ENCODE measurements at places on chromosomes 16 and 17. TPM values are rescaled to one million over a fixed set of nuclear protein-coding genes. Genes with fewer than 3 reads are reported as not detected.

DNA sequence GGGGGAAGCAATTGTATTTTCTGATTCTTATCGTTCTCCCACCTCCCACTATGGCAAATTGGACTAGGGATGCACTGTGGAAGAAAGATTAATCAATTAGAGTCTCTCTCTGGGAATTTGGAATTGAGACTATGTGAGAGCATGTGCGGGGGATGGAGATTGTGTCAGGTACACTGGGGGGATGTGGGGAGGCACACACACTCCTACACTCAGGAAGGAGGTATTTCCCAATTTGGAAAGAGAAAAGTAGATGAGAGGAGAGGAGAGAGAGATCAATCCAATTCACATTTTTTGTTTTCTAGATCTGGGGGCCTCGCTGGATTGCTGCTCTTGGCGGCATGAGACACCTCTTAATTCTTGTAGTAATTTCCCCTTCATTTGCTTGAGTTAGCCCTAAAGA lies 14.3 kb upstream of the PRKCB start:
- no peak for DNase-seq

- peak; percentile 77 for DNase-seq
Observed at GRCh38 chr16:49608098-49608497, 234.5 kb downstream of the C16orf78 start.

DNA sequence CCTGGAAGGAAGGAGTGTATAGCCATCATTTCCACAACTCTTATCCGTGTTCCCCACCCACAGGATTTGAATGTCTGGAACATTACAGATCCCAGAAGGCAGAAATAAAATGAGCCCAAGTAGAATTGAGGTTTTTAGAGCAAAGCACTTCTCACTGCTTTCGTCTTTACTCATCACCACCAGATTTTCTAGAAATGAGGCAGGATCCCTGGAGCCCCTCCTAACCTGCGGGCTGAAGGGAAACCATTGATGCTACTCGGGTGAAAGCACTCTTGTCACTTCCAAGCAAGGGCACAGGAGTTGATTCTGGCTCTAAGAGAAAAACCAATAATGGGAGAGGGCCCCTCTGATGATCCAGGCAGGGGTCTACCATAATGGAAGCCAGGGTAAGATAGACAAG lies 2.8 kb upstream of the ALDOC start:
- no peak for DNase-seq

DNA sequence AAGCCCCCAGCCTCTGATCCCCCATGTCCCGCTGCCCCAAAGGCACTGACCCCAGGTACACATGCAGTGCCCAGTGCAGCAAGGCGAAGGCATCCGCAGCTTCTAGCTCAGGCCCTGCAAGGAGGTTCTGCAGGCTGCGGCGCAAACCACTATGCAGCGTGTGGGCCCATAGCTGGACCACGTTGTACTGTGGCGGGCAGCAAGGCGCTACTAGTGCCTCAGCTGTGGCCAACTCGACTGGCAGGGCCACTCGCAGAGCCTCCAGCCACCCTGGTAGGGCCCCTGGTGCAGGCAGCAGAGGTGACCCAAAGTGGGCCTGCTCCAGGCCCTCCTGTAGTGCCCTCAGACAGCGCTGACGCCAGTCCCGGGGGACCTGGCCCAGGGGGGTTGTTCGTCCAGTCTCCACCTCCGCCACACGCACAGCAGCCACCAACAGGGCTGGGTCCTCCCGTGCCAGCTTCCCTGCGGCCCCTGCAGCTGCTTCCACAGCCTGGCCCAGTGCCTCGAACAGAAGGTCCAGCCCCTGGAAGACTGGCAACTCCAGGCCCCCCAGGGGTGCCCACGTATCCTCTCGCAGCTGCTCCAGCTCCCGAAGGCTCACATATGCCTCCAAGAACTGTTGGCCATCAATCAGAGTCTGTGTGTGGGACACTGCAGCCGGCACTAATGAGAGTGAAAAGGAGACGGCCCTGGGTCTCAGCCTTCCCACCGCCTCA lies 2.6 kb downstream of the EXOC3L1 start:
- peak; percentile 89 for DNase-seq

DNA sequence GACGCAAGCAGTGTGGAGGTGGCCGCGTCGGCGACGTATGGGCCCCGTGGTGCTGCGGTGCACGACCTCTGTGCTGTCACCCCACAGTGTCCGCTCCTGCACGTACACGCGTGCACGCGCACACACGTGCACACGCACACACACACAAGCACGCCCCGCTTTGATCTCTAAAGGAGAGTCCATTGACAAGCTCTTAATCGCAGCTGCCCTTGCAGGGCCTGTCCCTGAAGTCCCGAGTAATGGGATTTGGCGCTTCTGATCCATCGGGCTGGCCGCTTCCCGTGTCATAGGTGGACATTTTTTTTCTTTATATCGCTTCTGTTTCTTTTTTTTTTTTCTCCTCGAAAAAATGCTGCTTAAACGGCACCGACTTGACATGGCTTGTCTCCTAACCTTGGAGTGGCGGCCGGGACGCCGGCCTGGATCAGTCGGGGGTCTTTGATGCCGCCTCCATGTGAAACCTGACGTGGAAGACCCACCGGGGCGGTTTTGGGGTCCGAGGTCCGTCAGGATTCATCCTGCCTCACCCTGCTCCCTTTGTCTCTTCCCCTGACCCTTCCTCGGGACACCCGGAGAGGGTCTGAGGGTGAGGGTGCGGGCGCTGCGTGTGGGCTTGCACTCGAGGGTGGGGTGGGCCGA lies 8.3 kb upstream of the AXIN1 start:
- DNase-seq, result no peak

DNA sequence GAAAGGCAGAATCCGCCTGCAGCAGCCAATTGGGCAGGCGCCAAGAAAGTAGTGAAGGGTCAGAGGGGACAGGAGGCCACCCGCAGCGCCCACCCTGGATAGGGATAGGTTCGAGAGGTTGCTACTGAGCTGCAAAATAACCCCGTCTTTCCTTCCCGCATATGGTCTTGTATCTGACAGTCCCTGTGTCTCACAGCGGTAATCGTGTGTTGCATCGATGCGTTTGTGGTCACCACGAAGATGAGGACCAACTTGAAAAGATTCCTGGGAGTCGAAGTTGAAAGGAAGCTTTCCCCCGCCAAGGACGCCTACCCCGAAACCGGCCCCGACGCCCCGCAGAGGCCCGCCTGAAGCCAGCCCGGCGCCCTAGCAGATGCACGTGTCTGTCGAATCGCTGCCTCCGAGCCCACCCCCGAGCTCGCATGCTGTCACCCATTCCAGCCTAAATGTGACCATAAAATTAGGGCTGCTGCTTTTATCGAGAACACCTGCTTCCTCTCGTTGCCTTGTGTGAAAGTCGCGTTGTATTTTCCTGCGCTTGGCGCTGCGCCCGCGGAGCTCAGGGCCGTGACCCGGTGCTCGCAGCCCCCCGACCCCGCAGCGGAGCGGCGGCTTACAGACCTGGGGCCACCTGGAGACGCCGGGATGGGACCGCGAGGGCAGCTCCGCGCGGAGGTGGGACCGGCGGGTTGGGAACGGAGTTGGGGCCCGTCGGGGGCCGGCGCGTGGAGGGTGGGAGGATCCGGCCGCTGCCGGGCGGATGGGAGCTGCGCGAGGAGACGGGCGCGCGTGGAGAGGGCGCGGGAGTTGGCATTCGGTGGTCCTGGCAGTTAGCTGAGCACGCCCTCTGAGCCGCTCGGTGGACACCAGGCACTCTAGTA lies at the start of gene CMTM2:
Gene CMTM2 (plus strand): TSS at position 813 of the 881 bp plus-strand sequence. CDS start 145 bp downstream, outside the sequence.
- DNase-seq, result peak; percentile 68

DNA sequence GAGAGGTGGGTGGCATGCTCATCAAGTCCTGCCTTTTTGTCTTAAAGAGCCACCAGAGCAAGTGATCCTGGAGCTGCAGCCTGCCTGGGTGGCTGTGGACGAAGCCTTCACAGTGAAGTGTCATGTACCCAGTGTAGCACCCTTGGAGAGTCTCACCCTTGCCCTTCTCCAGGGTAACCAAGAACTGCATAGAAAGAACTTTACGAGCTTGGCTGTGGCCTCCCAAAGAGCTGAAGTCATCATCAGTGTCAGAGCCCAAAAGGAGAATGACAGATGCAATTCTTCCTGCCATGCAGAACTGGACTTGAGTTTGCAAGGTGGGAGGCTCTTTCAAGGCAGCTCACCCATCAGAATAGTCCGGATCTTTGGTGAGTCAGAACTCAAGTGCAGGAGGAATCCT lies 14.2 kb downstream of the CSH2 start:
- no peak for DNase-seq

- DNase-seq, result no peak
Observed at GRCh38 chr16:17129971-17130370, 340.8 kb downstream of the XYLT1 start.

DNA sequence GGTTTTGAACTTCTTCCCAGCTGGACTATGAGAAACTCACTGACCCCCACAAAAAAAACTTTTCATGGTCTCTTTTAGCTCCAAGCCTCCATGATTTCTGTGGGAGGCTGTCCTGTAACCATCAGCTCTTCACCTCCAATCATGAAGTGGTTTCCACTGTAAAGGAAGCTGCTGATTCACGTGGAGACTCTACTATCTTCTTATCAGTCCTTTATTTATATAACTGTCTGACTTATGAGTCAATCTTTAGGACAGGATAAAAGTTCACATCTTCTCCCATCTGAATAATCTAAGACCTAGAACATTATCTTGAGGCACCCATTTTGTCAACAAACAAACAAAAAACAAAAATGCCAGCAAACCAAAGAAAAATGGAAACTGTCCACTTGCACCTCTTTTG lies 409.9 kb downstream of the SLC39A11 start:
- no peak for DNase-seq

- DNase-seq, result no peak
Observed at GRCh38 chr17:64129515-64129764, 504 bp downstream of the ERN1 start.

DNA sequence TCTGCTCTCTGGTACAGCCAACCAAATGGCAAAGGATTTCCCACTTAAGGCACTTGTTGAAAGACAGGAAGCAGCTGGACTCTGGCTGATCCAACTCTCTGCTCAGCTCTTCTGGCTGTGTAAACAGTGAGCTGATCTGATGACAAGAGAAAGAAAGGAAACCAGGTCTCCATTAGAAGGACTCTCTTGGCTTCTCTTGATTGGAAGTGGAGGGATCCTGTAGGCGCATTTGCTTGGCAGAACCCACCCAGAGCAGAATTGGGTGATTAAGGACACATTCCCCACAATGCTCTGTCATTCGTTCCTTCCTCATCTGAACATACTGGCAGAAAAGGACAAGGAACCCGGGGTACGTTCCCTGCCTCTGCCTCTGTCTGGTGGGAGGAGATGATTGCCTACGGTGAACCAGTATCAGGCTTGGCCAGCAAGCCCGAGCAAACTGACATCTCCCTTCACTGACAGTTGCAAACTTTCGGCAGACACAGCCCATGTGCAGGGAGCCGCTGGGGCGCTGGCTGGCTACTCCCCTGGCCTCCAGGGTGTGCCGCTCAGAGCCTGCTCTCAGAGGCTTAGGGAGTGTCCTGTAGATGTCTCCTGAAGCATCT lies 29.1 kb downstream of the LDHD start:
- peak; percentile 96 for DNase-seq

DNA sequence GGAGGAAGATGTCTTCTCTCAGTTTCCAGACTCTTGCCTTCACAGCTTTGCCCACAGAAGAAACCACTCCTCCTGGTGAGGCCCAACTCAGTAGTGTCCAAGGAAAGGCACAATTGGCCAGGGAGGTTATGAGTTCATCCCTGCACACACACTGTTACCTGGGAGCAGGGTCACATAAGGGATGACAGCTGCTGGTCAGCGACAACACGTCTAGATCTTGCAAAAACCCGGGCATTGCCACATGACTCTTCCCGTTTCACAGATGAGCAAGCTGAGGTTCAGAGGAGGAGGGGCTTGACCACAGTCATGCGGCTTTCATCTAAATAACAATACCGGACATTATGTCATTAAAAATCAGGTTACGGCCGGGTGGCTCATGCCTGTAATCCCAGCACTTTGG lies 186.0 kb downstream of the COPRS start:
- no peak for DNase-seq

- peak; percentile 75 for DNase-seq
Observed at GRCh38 chr16:20383106-20384029, 21.2 kb downstream of the PDILT start.

DNA sequence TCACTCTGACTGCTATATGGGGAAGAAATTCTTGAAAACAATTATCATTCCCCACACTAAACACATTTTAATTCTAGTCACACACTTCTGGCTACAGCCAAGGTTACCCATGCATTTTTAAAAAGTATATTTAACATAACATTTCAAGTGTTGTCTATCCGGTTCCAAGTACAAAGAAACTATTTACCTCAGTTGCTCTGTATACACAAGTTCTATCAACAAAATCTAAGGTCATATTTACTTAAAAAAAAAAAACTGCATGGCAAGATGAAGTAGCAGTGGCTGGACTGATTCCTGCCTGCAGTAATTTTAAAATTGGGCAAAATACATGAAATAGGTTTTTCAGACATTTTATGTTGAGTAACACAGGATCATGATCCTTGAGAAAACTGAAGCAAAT lies 155.9 kb upstream of the TOM1L1 start:
- DNase-seq, result no peak

- no peak for DNase-seq
Observed at GRCh38 chr16:23031508-23032098, 117.6 kb downstream of the USP31 start.

GRCh38 chr16:50613281-50613963 lies 65.2 kb downstream of the NKD1 start:
- peak; percentile 83 for DNase-seq

- peak; percentile 87 for DNase-seq
Observed at GRCh38 chr17:47276868-47277267, 23.2 kb downstream of the ITGB3 start.

- DNase-seq, result no peak
Observed at GRCh38 chr16:68257906-68258800, 6.2 kb upstream of the SLC7A6 start.

Gene MRM1
- total RNA-seq, result 6.1 TPM

Gene SCARF1
- 17.1 TPM for total RNA-seq

Gene SPG7
- total RNA-seq, result 123 TPM

Gene DPH1
- total RNA-seq, result 27.8 TPM

Gene RHBDL1
- total RNA-seq, result 1.2 TPM

Gene NPTX1
- total RNA-seq, result 0.31 TPM

Gene KRTAP17-1
- total RNA-seq, result 1.0 TPM

Gene EVPLL
- 3.5 TPM for total RNA-seq

Gene MT1H
- total RNA-seq, result not detected

Gene CBFA2T3
- 3.6 TPM for total RNA-seq

Gene CNTNAP4
- 13.7 TPM for total RNA-seq

Gene TOX3
- 0.31 TPM for total RNA-seq

Gene ZNF423
- total RNA-seq, result 22.5 TPM

Gene SPHK1
- total RNA-seq, result 6.5 TPM

Gene LUC7L
- total RNA-seq, result 60.5 TPM

Gene HSPB9
- not detected for total RNA-seq
